SW 1271 (cell line): ENCODE measurements at places on chromosomes 1 and 21.

- no peak for DNase-seq
Measured at GRCh38 chr21:45156459-45156858, 82.1 kb downstream of the ADARB1 start.

DNA sequence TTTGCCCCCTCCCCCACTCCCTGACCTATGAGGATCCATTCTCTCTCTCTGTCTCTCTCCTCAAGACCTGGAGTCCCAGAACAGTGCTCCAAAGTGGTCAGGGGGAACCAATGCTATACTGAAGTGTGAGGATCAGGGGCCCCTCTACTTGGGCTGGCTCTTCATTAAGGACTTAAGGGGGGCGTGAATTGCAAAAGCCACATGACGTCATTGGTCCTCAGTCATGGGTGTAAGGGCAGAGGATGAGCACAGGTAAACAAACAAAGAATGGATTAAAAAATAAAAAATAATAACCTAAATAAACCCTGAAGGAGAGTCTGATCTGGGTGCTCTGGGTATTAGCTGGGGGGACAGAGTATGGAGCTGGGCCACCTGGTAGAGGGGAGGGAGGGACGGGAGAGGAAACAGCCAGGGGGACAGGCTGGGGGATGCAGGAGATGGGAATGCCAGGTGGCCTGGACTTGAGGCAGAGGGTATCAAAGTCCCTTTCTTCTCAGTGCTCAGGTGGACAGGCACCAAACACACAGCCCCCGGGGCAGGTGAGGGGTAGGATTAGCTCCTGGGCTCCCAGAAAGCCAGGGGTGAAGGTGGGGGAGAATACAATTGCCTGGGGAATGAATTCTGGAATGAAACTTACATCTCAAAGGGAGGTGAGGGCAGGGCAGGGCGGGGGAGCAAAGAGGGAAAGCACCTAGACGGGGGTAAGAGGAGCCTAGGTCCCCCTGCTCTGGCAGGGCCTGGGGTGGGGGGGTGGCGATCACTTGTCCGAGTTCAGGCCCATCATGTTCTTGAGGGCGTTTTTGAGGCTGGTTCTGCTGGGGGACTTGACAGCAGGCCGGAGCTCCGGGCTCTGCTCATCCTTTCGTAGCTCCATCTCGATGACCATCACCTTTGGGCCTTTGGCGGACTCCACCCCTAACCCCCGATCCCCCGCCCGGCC, 4.6 kb downstream of the MPZ start:
- DNase-seq, result no peak

DNA sequence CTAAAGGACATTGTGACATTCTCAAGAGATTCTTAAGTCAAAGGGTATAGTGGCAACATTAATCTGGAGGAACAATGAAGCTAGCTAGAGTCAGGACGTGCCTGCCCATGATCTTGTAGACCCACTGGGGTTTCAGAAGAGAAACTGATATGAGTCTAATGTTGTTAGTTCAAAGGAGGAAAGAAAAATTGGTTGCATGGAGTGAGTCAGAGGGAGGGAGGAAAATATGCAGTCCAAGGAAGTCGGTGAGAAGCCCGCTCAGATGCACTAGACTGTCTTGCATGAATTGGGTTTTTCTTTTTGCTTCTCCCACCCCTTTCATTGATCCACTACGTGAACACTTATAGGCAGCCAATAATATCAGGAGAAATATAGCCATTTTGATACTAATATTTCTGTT, 53.8 kb upstream of the SYT14 start:
- DNase-seq, result no peak

- DNase-seq, result no peak
Measured at GRCh38 chr1:201724039-201724765, 104.8 kb upstream of the IPO9 start.

GRCh38 chr1:171075041-171075440, 15.7 kb upstream of the FMO3 start:
- DNase-seq, result no peak

DNA sequence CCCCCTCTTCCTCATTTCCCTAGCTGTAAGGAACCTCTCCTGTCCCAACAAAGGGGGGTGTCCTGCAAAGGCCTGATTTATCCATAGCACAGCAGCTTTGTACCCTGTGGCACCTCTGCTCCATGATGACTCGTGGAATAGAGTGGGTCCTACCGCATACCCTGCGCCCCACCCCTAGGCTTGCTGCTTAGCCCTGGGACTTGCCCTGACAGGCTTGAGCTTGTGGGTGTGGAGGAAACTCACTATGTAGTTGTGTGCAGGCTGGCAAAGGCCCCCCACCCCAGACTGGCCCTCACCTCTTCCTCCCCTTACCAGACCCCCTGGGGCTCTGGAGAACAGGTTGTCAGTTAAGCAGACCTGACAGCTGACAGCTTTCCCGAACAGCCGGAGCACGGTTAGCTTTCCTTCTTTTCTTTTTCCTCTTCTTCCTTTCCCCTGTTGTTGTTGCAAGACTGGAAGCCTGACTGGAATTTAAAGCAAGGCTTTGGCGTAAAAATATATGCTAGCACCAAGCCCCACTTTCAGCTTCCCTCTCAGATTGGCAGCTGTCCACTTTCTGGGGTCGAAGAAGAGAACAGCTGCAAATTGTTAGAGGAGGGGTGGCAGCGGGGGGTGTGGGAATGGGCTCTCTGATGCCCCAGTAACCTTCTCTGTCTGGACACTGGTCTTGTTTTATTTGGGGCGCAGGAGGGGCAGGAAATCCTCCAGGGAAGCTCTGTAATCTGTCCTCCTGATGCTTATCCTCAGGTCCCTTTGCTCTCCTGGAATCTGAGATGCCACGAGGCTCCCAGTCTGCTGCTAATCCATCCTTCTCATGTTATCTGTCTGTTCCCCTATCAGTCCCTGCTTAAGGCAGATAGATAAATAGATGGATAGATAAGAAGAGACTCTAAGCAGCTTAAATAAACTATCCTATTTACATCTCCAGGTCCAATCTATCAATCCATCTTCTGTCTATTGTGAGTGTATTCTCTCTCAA, 134.6 kb downstream of the BRINP2 start:
- no peak for DNase-seq

DNA sequence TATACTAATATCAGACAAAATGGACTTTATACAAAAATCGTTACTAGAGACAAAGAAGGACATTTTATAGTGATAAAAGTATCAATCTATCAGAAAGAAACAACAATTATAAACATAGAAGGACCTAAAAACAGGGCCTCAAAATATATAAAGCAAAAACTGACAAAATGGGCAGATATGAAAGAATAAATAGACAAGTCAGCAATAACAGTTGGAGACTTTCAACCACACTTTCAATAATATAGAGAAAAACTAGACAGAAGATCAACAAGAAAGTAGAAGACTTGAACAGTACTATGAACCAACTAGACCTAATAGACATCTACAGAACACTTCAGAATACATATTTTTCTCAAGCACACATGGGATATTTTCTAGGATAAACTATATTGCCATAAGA, 52.4 kb downstream of the MIS18A start:
- DNase-seq, result no peak

DNA sequence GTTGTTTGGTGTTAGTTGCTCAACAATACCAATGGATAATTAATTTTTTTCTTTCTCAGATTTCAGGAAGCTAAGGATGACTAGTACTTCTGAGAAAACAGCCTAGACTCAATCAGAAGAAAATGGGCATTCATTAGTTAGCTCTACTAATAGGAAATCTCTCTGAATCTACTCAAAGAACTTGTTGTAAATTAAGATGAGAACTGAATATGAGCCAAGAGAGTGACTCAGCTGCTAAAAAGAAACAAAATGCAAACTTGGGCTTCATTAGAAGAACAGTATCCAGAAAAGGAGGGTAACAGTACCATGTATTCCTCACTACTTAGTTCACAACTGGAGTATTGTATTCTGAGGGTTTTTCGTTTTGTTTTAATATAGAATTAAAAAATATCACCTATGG, 12.5 kb downstream of the FOXJ3 start:
- DNase-seq, result no peak

GRCh38 chr21:46243325-46243724, 14.8 kb upstream of the LSS start:
- DNase-seq, result no peak
